NCI-H774 (cell line): ENCODE measurements at places on chromosomes 2 and 18.

GRCh38 chr2:169512525-169512924 is 3.0 kb downstream of the KLHL41 start:
- no peak for DNase-seq

DNA sequence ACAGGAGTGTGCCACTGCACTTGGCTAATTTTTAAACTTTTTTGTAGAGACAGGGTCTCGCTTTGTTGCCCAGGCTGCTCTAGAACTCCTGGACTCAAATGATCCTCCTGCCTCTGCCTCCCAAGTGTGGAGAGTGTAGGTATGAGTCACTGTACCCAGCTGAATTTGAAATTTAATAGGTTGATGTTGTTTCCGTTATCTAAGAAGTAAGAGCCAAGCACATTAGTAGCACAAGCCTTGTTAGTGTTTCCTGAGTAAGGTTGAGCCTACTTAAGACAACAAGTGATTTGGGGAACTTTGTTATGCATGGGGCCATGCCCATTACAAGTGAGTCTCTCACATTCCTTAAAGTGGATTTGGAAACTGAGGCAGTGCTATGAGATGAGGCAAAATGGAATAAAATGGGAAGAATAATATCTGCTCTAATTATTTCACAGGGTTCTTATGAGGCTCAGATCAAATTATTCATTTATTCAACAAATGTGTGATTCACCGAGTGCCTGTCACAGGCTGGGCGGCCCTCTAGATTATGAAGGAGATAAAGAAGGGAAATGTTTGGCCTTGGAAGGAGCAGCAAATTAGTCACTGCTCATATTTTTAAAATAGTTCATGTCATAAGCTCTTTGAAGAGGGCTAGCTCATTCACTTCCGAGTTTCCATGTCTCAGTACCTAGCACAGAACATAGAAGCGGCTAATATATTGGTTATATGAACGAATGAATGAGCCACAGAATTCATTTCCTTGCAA is 217.2 kb downstream of the LDLRAD4 start:
- DNase-seq = no peak

GRCh38 chr2:132651115-132652045 is 18.6 kb downstream of the LYPD1 start:
- no peak for DNase-seq

- DNase-seq = no peak
Measured at GRCh38 chr2:44191739-44192138, 23.1 kb downstream of the PPM1B start.

- DNase-seq = no peak
Measured at GRCh38 chr2:170404846-170405245, 226.9 kb downstream of the MYO3B start.

- no peak for DNase-seq
Measured at GRCh38 chr18:55120896-55121295, 161.6 kb upstream of the CCDC68 start.
